ENCODE measurements at places on chromosomes 4 and X. TPM values are rescaled to one million over a fixed set of nuclear protein-coding genes. Genes with fewer than 3 reads are reported as not detected.
A peak's percentile ranks its signal among the peaks of the same experiment; 100 is the strongest.

ZAR1 gene
- not detected for total RNA-seq

CCSER1 gene
- total RNA-seq, result 9.0 TPM

AFM gene
- not detected for total RNA-seq

NALF2 gene
- total RNA-seq, result not detected

FATE1 gene
- total RNA-seq, result 0.36 TPM

RAB41 gene
- not detected for total RNA-seq

AGA gene
- 11.3 TPM for total RNA-seq

SPATA18 gene
- total RNA-seq, result 10.8 TPM

DMRTC1B gene
- 0.45 TPM for total RNA-seq

RIPPLY1 gene
- 0.40 TPM for total RNA-seq

PABPC5 gene
- 4.3 TPM for total RNA-seq

GRCh38 chr4:93184053-93184452 lies 644.5 kb upstream of the ATOH1 start:
- no peak for DNase-seq

GRCh38 chrX:85569096-85569495 lies 189.6 kb upstream of the POF1B start:
- DNase-seq, result no peak

DNA sequence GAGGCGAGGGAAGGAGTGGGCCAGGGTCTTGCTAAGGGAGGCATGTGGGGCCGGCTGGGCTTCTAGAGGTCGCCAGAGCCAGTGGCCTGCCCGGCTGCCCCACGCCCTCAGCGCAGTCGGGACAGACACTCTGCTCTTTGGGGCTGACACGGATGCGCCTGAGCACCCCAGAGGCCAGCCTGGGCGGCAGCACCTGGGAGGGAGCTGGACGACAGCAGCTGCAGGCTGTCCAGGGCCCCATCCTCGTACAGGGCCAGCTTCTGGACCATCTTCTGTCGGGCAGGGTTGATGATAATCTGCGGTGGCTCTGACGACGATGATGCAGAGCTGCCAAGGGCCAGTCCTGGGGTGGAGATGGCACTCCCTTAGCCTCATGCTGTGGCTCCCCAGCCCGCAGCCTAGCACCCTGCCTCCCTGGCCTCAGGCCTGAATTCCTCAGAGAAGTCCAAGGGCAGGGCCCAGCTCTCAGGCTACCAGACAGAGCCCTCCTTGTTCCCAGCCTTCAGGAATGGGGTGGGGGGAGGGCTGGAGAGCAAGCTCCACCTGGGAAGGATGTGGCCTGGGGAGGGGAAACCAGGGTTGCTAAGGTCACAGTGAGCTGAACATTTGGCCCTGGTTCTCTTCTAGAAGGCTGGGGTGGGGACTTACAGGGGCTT lies 7.2 kb downstream of the IRAK1 start:
- no peak for DNase-seq

DNA sequence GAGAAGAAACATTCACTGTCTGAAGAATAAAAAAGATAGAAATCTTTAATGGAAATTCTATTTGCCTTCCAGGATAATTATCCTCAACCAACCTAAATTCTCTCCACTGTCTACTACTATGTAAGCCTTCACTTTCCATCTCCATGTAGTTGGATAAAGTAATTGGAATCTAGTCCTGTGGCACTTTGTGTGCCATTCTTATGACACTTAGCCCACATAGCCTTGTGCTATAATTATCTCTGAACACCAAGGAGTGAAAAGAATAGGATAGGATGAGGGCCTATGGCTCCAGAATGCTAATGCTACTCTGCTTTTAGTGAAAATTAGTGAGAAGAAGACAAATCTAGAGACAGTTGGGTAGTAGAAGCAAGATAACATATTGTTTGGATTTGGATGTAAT lies 20.2 kb downstream of the PRSS48 start:
- no peak for DNase-seq

- no peak for DNase-seq
Observed at GRCh38 chr4:139710073-139710472, 44.5 kb downstream of the MGST2 start.

GRCh38 chr4:142582340-142582739 lies 263.8 kb downstream of the INPP4B start:
- DNase-seq, result no peak

- no peak for DNase-seq
Observed at GRCh38 chr4:118834070-118834469, 1.9 kb downstream of the SEC24D start.

GRCh38 chr4:40931238-40931637 lies 181.5 kb downstream of the NSUN7 start:
- no peak for DNase-seq

DNA sequence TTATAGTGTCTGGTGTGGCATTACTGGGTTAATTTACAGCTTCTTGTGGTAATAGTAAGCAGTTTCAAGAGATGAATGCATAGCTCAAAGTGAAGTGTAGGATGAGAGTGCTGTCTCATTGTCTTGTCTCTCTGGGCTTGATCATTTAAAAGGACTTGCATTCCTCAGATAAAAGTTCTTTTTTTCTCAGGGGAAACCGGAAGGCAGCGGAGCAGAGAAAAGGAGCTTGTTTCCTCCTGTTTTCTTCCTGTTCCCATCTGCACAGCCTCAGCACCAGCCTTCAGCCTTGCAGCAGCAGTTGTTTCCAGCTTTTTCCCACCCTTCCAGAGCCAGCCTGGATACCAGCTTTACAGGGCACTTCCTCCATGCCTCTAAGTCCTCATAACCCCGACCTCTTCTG lies 61.4 kb upstream of the LGI2 start:
- no peak for DNase-seq

- DNase-seq, result no peak
Observed at GRCh38 chrX:110037178-110037577, 34.3 kb downstream of the TMEM164 start.

DNA sequence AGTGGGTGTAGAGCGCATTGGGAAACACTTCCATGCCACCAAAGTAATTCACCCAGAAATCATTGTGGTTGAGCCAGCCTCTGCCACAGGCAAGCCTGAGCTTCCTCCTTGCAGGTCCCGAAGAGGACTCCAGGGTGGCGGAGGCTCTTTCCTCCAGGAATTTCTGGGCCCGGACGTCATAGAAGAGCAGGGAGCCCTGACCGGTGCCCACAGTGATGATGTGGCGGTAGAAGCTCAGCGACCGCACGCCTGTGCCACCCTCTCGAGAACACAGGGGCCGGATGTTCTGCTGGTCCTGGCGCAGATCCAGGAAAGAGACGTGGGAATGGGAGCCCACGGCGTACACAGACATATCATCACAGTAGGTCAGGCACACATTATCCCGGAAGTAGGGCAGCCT lies 1.3 kb downstream of the DCAF12L1 start:
- no peak for DNase-seq

GRCh38 chr4:108053251-108053711 lies 63.6 kb downstream of the HADH start:
- no peak for DNase-seq

- DNase-seq, result no peak
Observed at GRCh38 chr4:108878806-108879205, 116.0 kb upstream of the ETNPPL start.

GRCh38 chrX:121163443-121163842 lies 116.0 kb downstream of the GLUD2 start:
- no peak for DNase-seq

GRCh38 chrX:140664939-140665338 lies 44.6 kb upstream of the LINC00632 start:
- DNase-seq, result no peak

DNA sequence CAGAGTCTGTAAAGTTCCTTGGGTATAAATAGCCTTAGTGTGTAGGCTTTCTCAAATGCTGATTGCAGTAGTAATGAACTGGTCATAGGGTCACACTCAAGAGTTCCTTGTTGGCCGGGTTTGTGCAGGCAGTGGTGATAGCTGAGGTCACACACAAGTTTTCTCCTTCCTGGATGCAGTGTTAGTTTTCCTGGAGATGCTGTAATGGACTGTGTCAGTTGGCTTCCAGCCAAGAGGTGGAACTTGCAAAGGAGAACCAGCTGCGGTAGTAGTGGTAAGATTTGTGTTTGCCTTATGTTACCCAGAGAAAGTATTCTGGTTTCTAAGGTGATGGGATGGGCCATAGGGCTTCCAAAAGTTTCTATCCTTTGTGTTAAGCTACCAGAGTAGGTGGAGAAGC lies 409.8 kb upstream of the FRG1 start:
- DNase-seq, result no peak

GRCh38 chr4:54661686-54662085 lies 3.9 kb downstream of the KIT start:
- no peak for DNase-seq

DNA sequence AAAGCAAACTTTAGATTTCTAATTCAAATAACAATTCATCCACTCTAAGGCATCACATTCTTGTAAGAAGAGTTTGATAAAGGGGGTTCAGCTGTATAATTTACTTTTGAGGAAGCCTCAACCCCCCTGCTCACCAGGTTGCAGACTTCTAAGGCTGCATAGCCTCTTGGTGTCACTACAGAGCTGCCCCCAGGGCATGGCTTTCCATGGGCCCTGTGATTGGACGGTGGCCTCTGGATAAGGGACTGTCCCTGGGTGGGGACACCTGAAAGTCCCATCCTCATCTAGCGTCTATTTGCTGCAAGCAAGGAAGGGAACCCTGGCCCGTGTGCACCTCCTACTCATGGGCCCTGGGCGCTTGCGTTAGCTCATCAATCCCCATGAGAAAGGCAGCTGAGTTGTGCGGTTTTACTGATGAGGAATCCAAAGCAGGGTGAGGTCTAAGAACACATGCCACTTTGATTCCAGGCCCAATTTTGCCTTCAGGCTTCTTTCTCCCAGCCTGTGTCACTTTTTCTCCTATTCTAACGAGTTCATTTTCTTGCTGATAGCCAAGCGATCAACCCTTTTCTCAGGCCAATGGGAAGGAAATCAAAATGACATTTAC lies 51.8 kb downstream of the SCML1 start:
- DNase-seq, result no peak

- DNase-seq, result no peak
Observed at GRCh38 chrX:139454743-139455142, 75.8 kb upstream of the F9 start.

GRCh38 chr4:55820279-55820678 lies 689 bp downstream of the EXOC1L start:
- DNase-seq, result no peak

DNA sequence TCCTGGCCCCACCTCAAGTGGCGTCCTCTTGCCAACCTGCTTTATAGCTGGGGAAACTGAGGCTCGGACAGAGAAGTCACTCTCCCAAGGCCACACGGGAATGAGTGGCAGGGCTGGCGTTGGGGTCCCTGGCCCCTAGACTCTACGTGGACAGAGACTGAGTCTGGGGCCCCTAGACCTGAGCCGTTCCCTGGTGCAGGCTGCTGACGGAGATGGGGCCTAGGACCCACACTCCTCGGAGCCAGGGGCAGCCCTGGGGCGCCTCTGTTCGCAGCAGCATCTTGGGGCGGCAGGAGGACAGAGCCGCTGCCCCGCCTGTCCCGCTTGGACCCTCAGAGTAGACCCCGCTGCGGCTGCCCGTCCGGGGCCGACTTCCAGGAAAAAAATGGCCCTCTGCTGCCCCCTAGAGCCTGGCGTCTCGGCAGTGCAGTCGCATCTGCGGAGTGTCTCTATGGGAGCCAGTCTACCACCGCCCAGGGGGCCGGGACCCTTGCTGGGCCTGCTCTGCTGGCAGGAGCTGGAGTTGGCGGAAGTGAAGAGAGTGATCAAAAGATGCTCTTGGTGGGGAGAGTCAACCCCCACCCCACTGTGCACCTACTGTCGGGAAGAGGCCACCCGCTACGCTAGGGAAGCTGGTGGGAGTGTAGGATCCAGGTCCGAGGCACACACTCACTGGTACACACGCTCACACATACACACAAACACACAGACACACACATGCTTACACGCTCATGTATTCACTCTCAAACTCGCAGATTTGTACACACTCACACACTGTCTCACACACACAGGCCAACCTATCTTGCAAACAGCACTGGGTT lies 220.1 kb downstream of the AFAP1 start:
- DNase-seq, result peak; percentile 87

Measured in sciatic nerve (tissue), 2 donors.